Mucosa of descending colon (tissue), 3 donors: ENCODE measurements at places on chromosomes 16 and 17. TPM values are rescaled to one million over a fixed set of nuclear protein-coding genes. Genes with fewer than 3 reads are reported as not detected.

GRCh38 chr16:86946396-86946795 is 368.0 kb downstream of the FOXL1 start:
- DNase-seq = no peak

DNA sequence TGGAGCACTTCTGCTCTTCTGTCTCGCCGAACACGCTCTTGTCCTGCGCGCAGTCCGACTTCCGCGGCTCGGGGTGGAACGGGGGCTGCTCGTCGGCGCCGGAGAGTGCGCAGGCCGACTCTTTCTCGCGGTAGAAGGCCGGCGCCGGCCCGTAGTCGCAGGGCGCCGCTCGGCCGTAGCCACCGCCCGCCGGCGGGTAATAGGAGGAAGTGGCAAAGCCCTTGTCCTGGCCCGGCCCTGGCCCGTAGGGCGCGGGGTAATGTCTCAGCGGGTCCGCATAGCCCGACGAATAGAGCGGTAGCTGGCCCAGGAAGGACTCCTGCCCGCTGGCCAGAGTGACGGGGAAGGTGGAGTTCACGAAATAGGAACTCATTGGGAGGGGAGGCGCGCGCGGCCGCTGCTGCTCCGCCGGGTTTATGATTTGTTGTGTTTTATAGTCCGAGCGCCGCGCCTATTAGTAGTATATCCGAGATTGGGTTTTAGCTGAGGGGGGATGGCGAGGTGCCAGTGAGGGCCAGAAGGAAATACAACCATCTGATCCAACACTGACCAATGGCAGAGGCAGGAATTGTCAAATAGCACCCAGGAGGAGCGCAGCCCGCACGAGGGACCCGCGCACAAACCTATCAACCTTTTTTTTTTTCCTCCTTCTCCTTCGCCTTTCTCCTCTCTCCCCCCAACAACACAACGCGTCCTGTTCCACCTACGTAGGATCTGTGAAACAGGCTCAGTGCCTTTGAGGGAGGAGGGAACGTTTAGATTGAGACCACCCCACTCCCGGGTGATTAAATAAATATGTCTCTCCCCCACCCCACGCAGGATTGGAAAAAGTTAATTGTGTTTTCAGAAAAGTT is 4.4 kb upstream of the HOXB5 start:
- DNase-seq = peak; percentile 92

DNA sequence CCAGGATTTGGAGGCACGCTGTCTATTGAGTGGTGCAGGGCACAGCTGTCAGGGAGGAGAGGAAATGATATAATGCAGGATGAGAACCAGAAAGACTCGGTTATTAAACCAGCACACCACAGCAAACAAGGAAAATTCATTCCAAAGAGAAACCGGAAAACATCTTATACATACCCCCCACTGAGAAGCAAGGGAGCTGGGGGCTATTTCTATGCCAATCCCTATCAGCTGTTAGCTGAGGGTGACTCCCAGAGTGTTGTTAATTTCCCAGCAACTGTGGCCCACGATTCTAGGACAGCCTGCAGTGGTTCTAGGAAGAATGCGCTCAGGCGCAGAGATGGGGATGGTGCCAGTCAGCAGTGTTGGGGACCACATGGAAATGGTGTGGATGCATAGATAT is 467.3 kb downstream of the PMP22 start:
- no peak for DNase-seq

GRCh38 chr16:49467540-49468372 is 94.2 kb downstream of the C16orf78 start:
- DNase-seq = no peak

DNA sequence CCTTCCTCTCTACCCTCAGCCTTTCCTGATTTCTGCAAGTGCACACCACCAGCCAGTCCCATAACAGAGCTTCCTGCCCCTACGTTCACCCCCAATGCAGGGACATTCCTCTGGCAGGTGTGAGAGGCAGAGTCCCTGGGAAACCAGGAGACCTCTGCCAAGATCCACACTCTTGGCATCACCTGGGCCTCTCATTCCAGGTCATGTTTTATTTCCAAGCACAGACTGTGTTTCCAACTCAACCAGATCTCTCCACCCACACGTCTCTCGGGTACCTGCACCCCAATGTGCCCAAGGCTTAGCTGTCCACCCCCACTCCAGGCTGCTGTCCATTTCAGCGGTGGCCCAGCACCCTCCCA is 21.0 kb upstream of the PHB1 start:
- no peak for DNase-seq

- DNase-seq = no peak
Observed at GRCh38 chr17:29747660-29748059, 124.9 kb upstream of the CORO6 start.

DNA sequence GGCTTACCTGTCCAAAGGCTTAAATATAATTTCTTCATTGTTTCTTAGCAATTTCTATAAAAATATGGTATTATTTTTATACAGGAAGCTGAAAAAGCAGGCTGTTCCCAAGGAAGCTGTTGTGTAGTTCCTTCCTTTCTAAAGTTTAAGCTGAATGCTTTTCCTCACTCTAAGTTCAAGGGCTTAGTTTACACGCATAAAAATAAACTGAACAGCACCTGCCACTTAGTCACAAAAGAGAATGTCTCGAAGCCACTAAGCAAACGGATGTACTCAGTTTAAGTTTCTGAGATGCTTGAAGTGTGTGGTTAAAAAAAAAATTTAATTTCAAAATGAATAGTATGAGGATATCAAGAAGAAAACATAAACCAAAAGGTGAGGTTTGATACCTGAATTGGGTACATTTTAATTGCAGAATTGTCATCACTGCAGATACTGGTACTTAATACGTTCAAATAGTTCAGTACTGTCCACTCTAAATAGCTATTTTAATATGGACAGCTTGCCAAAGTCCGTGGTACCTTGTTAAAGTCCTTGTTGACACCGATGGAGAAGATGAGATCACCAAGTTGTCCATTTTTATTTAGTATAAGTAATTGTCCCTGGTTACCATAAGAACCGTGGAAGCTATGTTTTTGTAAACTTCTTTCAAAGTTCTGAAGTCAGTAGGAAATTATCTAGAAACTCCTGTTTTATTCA is 38.1 kb downstream of the MRTFB start:
- DNase-seq = no peak

DNA sequence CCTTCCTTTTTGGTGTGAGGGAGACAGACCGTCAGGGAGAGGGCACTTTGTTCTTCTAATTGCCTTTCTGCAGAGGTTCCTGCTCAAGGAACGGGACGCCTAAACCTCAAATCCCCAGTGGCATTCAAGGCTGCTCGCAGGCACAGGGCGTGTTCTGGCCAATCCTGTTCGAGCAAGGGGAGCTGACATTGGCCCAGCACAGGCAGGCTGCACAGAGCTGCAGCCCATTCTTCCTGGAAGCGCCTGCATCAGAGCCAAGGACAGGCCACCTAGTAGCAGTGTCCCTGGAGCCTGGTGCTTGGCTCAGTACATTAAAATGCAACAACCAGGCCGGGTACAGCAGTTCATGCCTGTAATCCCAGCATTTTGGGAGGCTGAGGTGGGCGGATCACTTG is 72.2 kb upstream of the CREBBP start:
- DNase-seq = peak; percentile 69

DNA sequence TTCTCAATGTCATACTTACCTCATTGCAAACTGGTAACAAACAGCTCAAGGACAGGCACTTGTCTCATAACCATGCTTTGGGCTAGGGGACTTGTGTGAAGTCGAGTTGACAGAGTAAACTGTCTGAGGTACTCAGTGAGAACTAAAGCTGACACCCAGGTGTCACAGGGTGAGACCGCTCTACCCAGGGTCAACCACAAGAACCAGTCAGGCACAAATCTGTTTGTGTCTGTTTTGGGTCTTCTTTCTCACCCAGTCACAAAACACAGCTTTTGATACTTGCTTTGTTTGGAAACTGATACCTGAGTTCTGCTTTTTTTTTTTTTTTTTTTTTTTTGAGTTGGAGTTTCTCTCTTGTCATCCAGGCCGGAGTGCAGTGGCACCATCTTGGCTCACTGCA is 161.1 kb downstream of the STX8 start:
- no peak for DNase-seq

- no peak for DNase-seq
Observed at GRCh38 chr17:66562119-66562518, 259.7 kb downstream of the PRKCA start.

DNA sequence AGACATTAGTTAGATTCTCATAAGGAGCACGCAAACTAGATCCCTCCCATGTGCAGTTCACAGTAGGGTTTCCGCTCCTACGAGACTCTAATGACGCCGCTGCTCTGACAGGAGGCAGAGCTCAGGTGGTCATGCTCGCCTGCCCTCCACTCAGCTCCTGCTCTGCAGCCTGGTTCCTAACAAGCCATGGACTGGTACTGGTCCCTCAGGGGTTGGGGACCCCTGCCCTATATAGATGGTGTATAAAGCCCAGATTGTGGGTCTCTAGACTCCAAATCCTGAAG is 52.1 kb upstream of the LYRM9 start:
- DNase-seq = no peak

DNA sequence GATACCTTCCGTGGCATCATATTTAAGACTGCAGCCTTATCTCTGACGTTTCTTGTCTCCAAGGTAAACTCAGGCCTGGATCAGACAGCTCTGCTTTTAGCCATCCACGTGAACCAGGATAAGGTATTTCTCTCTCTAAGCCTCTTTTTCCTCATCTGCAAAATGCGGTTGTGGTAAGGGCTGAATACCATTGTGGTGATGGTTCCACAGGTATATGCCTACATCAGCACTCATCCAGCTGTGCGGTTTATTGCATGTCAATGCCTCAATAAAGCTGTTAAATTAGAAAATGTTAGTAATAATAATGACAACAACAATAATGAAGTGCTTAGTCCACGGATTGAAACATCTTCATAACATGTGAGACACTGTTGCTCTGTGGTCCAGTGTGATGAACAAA is 104.4 kb downstream of the GRIN2A start:
- no peak for DNase-seq

- DNase-seq = peak; percentile 42
Observed at GRCh38 chr16:55711959-55712876, 56.4 kb downstream of the SLC6A2 start.

DNA sequence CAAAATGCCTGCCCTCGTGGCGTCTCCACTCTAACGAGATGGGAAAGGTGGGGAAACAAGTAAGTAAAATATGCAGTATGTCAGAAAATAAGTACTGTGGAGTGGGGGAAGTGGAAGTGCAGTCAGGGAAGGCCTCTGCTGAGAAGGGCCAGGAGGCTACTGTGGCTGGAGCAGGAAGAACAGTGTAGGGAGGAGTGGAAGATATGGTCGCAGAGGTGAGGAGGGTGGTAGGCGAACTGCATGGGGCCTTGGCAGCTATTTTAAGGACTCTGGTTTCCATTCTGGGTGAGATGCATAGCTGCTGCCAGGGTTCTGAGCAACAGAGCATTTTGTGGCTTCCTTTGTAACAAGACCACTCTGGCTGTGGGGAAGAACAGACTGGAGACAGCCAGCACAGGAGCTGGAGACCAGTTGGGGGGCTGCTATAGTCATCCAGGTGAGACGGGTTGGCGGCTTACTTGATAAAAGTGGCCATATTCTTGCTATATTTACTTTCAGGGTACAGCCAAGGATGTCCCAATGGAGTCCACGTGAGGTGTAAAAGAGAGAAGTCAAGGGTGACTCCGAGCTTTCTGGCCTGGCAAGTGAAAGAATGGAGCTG is 42.6 kb downstream of the CYTH1 start:
- no peak for DNase-seq

DNA sequence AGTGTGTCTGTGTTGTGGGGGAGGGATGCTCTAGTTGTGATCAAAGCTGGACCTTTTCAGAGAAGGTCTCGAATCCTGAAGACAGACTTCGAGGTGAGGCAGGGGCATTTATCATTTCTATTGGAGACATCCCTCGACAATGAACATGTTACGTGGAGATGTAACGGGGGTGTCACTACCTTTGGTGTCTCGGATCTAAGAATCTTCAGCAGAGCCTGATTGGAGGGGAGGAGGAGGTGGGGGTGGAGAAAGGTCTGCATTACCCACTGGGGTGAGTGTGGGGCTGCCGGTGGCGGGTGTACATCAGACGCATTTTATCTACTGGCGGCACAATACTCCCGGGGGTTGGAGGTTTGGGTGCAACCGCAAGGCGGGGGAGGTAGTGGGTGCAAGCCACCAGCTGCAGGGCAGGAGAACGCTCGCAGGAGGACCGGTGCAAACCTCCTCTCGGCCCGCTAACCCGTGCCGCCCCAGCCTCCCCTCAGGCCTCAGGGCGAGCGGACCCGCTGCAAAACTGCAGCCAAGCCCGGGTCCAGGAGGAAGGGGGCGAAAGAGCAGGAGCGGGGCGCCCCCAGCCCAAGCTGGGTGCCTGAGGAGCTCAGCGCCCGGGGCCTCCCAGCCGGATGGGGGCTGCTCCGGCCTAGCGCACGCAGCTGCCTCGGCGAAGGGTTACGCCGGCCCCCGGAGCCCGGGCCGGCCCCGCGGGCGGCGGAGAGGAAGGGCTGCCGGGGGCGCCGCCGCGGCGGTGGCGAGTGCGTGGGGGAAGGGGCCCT is 735 bp downstream of the ZNF652 start:
- peak; percentile 87 for DNase-seq

GRCh38 chr16:49650603-49651002 is 205.3 kb downstream of the ZNF423 start:
- no peak for DNase-seq

GRCh38 chr16:46787909-46788308 is 39.8 kb upstream of the MYLK3 start:
- DNase-seq = no peak

The SMTNL2 gene
- 1.1 TPM for total RNA-seq

The PFN1 gene
- total RNA-seq = 825 TPM

The RANBP10 gene
- 20.6 TPM for total RNA-seq

The EVPLL gene
- 0.23 TPM for total RNA-seq

The SYNGR3 gene
- 1.5 TPM for total RNA-seq

The CCL17 gene
- total RNA-seq = not detected
